ENCODE measurements at places on chromosomes 11 and 22.

DNA sequence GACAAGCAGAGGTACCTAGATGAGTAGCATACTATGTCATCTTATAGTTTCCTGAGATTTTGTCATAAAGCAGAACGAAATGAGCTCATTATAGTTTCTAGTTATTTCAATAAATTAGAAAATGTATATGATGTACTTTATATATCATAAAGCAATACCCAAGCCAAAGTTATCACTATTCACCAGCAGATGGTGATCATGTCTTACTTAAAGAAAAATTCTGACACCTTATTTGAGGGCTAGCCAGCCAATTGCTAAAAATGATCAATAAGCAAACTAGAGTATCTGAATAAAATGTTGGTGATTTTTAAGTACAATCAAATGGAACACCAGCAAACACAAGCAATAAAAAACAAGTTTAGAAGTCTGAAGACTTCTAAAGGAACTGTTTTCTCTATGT lies 44.1 kb downstream of the RSF1 start:
- DNase-seq = peak; percentile 51

DNA sequence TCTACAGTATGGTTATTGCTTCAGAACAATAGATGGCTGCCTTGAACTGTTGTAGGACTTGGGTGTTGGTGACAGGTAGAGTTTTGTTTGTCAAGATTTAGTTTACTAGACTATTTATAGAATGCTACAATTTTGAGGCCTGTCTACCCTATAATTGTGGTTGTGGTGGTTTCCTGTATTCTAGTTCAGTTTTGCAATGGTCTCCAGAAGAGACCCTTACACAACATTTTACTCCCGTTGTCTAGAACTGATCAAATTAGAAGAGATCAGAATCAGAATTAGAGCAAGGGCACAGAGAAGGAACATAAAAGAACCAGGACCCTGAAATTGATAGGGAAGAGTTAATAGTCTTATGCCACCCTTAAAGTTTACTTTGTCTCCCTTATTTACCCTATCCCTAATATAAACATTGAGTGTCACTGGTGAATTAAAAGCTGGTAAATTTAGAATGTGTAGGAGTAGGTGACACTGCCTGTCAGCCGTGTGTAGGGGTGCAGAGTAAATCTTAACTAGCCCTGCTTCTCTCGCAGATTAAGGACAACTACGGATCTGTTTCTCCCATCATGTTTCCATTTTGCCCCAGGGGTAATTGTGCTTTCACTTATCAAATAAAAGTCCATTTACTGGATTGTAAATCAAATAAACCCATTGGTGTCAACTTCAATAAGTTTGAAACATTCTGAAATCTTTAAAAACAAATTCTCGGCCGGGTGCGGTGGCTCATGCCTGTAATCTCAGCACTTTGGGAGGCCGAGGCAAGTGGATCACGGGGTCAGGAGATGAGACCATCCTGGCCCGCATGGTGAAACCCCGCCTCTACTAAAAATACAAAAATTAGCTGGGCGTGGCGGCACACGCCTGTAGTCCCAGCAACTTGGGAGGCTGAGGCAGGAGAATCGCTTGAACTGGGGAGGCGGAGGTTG lies 10.9 kb upstream of the PHLDB1 start:
- DNase-seq = no peak

- no peak for DNase-seq
Observed at GRCh38 chr11:122440811-122441665, 214.5 kb upstream of the UBASH3B start.

GRCh38 chr11:86818462-86819192 lies 18.3 kb downstream of the PRSS23 start:
- DNase-seq = peak; percentile 89

DNA sequence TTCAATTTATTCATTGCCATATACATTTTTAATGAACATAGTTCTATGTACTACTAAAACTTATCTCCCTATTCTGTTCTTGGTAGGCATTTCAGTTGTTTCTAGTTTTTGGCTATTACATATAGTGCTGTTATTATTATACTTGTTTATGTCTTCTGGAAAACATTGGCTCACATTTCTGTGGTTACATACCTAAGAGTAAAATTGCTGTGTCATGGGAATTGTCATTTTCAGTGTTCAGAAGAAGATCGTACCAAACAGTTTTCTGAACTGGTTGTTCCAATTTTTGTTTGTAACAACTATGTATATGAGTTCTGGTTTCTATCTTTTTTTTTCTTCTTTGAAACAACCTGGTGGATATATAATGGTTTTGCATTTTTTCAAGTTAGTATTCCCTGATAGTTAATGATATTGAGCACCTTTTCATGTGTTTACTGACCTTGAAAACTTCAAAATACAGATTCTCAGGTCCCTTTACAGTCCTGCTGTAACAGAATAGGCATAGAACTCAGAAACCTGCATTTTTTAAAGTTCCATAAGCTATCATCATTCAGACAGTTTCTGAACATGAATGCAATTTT lies 230.7 kb downstream of the JRKL start:
- no peak for DNase-seq

GRCh38 chr11:20248121-20248772 lies 88.0 kb upstream of the DBX1 start:
- no peak for DNase-seq

DNA sequence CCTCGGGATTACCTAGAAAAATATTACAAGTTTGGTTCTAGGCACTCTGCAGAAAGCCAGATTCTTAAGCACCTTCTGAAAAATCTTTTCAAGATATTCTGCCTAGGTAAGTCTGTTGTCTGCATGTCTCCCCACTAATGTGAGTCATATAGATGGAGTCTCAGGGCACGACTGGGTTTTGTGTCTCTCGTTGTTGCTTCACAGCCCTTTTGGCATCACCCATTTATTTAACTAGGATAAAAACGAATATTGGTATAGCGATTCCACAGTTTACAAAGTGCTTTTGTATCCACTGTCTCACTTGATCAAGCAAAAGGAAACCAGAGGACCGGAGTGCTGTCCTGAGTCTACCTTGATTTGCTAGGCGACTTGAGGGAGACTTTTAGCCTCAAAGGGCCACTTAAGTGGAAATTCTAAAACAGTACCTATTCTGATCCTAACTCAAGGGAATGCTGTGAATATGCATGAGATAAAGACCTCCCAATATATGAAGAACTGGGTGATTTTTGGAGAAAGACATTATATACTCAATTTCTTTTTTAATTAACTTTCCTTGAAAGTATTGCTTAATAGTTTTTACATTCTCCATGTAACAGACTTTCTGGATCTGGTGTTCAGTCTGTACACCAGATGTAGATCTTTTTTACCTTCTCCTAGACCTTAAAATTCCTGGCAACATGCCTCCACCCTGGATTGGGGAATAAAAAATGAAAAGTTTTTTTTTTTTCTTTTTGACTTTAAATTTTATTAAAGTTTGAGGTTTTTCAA lies 590 bp downstream of the NNMT start:
- peak; percentile 66 for DNase-seq

DNA sequence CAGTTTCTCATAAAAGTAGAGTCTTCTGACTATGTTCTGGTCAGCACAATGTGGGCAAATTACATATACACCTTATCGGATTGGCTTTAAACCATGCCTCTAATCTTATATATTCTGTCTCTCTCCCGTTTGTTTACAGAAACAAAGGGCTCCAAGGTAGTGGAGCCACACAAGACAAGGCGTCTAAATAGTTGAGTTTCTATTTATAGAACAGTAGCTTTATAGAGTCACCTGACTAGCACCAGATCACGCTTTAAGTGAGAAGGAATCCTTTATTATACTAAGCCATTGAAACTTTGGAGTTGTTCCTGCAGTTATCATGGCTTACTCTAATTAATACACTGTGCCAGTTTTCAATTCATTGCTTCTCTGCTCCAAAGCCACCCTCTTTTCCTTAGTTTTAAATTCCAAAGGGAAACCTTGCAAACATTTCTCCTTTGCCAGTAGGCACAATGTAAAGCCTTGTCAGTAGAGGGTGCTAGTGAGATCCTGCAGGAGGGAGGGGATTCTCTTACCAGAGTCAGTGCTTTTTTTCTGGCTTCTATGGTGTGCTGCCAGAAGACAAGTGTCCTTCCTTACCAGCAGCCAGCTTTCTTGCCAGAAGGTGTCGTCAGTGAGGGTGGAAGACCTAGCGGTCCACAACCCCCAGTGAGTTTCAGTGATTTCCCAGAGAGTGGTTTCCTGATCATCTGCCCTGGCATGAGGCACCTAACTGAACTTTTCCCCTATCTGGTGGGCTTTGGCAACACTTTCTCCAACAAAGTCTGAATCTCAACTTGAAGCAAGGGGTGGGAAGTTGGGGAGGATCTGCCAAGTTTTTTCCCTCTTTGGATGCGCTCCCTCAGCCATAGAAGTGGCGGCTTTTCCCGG lies 71.7 kb downstream of the RAB38 start:
- peak; percentile 69 for DNase-seq

DNA sequence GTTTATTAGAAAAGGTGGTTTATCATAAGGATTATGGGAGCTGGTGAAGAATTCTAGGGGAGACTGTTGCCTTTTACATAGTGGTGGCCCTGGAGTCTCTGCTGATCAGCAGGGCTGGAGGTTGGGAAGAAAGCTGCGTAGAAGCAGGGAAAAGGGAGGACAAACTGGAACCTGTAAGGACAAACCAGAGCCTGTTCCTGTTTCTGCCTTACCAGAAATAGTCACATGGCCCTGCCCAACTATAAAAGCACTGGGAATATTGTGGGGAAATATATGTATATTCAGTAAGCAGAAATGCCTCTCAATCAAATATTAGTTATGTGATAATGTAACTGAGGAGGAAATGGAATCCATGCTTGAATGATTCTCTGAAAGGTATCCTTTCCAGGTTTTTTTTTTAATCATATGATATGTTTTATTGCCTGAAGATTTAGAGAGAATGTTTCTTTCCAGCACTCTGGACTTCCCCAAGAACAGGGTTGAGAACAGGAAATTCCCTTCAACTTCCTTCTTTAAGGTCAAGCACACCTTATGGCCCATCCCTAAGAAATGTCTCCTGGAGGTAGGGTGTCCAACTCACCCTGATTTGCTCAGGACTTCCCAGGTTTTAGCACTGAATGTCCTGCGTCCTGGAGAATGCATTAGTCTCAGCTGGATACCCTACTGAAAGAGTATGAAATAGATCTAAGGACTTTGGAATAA lies 33.9 kb upstream of the SCUBE2 start:
- DNase-seq = no peak

DNA sequence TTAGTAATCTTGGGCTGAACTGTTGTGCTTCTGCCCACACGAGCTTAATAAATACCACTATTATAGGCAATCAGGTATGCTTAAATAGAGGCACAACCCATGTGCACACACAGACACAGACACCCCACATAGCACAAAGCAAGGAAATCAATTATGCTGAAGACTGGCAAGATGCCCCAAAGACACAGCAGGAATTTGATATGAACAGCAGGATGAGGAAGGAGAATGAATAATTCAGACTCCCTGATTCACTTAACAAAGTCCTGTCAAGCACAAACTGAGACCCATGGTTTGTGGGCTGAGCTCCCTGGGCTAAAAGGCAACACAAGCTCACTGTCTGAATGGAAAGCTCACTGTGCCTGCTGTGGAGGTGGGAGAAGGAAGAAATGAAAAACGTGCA lies 42.5 kb downstream of the RBFOX2 start:
- no peak for DNase-seq

- DNase-seq = no peak
Observed at GRCh38 chr22:42960531-42961399, 54.2 kb downstream of the PACSIN2 start.

- DNase-seq = peak; percentile 66
Observed at GRCh38 chr11:69076129-69076791, 27.5 kb downstream of the TPCN2 start.

- no peak for DNase-seq
Observed at GRCh38 chr11:64157631-64158394, 8.1 kb downstream of the MACROD1 start.

GRCh38 chr22:27264184-27264583 lies 537.4 kb downstream of the MN1 start:
- DNase-seq = no peak

- DNase-seq = peak; percentile 50
Observed at GRCh38 chr22:41833369-41834004, 582 bp downstream of the SREBF2 start.

- no peak for DNase-seq
Observed at GRCh38 chr11:46161201-46161600, 39.9 kb upstream of the PHF21A start.

DNA sequence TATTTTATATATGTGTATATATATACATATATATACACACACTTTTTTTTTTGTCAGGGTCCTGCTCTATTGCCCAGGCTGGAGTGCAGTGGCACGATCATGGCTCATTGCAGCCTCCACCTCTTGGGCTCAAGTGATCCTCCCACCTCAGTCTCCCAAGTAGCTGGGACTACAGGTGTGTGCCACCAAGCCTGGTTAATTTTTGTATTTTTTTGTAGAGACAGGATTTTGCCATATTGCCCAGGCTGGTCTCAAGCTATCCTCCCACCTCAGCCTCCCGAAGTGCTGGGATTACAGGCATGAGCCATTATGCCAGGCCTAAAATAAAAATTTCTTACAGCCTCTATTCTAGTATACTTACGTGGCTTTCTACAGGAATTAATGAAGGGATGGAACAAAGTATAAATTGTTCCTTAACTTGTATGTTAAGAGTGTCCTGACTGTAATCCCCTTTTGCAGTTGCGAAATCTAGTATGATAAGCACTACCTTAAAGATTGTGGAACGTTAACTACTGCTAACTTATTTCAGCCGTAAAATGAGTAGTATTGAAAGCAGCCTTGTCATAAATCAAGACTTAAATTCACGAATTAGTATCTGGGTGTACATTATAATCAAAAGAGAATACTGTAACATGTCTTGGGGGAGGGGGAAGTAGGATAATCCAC lies 2.1 kb downstream of the TRAF6 start:
- no peak for DNase-seq

DNA sequence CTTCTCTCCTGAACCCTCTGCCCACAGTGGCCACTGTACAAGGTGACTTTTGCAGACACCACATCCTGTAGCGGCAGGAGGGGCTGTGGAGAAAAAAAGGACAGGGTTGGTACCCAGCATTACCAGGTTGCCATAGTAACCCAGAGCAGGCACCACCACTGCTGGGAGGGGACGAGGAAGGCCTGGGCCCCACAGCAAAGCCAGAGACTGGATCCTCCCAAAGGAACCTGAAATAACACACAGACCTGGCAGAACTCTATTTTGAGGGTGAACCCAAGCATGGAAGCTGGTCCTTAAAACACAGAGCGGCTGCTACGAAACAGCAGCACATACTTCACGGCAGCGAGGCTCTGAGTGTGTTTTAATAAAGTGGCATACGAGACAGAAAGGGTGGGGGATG lies 380.6 kb downstream of the CTTN start:
- no peak for DNase-seq

GRCh38 chr11:115409691-115410220 lies 94.5 kb downstream of the CADM1 start:
- DNase-seq = no peak

DNA sequence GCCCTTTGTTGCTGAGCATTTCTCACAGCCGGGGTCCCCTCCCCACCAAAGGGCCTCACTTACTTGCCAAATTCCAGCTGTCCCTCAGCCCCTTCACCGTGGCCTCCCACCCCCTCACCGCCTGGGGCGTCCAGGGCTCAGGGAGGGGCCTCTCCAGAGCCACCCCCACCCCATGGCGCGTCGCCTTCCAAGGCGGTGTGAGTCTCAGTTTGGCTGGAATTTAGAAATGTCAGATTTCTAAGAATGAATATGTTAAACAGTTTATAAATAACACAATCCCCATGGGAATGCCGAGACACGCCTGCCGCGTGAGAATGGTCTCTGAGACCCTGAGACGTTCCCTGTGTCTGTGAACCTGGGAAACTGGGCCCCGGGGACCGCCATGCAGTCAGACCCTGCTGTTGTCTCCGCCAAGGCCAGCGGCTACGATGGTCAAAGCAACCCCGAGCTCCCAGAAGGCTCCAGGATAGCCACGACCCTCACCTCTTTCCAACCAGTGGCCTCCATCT lies 28.9 kb downstream of the CELSR1 start:
- DNase-seq = no peak
